Fibroblast of the conjunctiva (primary cell): ENCODE measurements at places on chromosomes 13 and 19.

DNA sequence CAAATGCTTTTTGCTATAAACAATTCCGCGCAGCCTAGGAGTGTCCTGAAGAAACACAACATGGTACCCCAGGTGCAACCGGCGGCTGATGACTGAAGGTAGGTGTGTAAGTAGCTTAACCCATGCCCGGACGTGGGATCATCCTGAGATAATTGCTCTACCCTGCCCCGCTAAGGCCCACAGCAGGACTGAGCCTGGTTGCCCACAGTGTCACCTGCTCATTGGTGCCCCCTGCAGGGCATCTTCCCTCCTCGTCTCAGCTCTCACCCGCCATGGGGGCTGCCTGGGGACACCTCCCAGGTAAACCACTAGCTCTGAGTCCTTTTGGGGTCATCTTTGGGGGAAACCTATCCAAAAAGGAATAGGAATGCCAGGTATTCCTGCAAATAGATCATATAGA is 22.3 kb downstream of the TMEM161A start:
- no peak for DNase-seq

DNA sequence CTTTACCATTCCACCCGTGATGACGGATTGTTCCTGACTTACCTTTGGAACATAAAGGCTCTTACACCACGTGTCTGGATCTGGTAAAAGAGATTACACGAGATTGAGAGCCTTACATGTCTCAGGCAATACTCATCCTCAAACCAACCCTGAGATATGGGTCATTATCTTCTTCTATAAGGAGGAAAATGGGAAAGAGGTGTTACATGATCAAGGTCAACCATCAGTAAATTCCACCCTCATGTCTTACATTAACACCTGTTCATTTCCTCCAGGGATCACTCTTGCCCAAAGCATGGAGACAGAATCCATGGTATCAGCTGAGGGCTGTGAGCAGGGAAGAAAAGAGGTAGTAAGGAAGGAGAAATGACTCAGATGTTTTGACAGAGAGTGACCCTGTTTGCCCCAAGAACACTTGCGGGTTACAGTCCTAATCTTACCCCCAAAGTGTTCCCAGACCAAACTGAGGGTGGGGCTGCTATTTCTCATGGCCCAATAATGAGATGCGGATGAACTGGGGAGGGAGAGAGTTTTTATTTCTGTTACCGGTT is 19.6 kb downstream of the LILRB4 start:
- no peak for DNase-seq

DNA sequence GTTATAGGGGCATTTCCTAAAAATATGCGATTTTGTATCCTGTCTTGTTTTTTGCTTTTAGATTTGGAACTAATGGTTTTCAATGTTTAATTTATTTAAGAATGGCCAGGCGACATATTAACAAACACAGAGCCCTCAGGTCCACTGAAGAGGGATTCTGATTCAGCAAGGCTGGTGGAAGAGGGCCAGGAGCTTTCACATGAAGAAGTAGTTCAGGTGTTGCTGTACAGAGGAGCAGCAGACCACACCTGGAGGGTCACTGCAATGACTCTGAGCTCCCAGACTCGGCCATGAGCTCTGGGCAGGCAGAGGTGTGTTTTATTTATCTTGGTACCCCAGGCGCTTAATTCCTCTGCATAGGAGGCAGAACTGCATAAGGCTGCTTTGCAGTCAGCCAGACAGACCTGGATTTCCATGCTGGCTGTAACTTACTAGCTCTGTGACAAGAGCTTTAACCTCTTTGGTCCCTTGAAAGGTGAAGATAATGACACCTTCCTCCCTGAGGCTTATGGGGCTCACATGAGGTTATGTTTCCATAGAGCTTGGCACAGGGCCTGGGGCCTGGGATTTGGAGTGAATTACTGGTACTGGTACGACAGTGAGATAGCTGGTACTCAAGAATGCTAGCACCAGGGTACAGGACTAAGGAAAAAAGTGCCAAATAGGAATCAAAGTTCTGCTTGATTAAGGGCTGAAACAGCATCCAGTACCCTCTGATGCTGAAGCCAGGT is 184.7 kb downstream of the OXGR1 start:
- no peak for DNase-seq

DNA sequence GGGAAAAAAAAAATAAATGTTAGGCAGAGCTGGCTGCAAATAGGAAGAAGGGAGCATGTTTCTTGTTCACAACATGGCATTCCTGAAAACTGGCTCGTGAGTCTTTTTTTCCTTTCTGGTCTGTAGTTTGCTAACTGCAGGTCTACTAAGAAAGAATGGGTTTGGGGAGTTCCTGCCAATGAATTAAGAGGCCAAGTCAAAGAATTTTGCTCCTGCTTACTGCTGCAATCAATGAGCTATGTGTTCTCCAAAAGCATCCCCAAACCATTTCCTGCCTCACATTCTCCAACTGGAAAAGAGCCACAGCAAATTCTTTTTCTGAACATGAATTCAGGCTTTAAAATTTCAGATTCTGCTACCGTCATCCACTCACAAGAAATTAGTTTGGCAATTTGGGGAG is 88.6 kb downstream of the DCT start:
- DNase-seq, result no peak

- no peak for DNase-seq
Measured at GRCh38 chr19:39154629-39155100, 29.1 kb downstream of the PAK4 start.

GRCh38 chr19:58009301-58009665 is 6.7 kb upstream of the ZNF606 start:
- DNase-seq, result no peak
